ENCODE measurements at places on chromosomes 5 and 9. TPM values are rescaled to one million over a fixed set of nuclear protein-coding genes. Genes with fewer than 3 reads are reported as not detected.

- DNase-seq: no peak
Observed at GRCh38 chr9:68482548-68482947, 58.1 kb downstream of the TMEM252 start.

DNA sequence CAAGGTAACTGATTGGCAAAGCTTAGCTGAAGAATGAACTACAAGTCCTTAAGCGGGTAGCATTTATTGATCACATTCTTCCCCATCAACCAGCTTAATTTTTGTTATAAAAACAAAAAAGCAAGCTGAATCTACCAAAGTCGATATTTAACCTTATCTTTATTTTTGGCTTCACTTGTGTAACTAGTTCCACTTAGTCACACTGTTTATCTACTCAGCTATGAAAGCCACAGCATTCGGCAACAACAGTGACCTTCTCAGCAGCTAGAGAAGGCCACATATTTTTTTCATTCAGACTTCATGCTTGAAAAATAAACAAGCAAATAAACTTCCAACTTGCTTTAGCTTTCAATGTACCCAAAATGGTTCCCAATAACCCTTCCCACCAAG is 69.4 kb downstream of the KLHL3 start:
- no peak for DNase-seq

DNA sequence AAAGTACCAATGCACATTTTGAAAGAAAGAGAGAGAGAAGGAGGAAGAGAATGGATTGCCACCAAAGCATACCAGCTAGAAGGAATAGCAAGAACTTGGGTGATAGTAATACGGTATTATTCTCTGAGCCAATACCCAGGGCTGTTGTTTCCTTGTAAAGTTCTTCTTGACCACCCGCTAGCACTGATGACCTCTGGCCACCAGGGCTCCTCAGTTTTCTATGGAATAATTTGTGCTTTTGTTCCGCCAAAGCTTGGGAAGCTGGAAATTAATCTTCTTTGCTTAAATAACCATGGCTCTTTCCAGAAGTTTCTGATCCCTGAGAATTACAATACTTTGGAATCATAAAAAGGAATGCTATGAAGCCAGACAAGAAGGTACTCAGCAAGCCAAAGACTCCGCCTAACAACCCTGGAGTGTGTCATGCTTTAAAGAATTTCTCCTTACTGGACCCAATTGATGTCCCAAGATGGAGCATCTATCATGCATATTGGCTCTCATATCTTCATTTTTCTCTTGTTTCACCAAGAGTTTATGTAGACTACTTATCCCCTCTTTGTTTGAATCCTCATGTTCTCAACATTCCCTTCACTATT is 29.8 kb downstream of the OR2K2 start:
- DNase-seq: no peak

- DNase-seq: no peak
Observed at GRCh38 chr5:35354751-35355150, 124.5 kb upstream of the PRLR start.

DNA sequence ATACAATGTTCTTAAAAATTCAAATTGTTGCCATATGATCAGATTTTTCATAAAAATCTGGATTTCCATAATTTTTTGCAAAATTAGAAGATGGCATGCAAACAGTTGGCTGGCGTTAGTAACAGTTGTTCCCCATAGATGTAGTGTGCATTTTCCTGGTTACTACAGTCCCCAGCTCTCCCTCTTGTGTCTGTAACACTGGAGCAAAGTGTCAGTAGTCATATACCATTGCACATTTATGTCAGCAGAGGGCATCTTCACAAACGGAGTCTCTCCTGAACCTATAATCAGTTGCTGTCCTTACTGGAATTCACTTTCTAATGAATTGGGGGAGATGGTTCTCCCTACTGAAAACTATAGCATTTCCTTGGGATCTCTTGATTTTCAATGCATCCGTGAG is 44.7 kb upstream of the DMAC1 start:
- no peak for DNase-seq

DNA sequence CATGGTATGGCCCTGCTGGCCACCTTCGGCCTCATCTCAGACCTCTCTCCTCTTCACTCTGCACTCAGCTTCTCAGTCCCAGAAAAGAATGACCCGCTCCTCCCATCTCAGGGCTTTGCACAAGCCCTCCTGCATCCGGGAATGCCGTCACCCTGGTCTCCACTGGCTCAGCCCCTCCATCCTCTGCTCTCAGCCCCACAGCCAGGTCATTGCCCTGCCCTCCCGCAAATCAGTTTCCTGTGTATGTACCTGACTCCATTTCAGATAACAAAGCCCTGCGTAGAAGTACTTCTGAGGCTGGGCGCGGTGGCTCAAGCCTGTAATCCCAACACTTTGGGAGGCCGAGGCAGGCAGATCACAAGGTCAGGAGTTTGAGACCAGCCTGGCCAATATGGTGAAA is 28.9 kb upstream of the EEIG1 start:
- DNase-seq: no peak

DNA sequence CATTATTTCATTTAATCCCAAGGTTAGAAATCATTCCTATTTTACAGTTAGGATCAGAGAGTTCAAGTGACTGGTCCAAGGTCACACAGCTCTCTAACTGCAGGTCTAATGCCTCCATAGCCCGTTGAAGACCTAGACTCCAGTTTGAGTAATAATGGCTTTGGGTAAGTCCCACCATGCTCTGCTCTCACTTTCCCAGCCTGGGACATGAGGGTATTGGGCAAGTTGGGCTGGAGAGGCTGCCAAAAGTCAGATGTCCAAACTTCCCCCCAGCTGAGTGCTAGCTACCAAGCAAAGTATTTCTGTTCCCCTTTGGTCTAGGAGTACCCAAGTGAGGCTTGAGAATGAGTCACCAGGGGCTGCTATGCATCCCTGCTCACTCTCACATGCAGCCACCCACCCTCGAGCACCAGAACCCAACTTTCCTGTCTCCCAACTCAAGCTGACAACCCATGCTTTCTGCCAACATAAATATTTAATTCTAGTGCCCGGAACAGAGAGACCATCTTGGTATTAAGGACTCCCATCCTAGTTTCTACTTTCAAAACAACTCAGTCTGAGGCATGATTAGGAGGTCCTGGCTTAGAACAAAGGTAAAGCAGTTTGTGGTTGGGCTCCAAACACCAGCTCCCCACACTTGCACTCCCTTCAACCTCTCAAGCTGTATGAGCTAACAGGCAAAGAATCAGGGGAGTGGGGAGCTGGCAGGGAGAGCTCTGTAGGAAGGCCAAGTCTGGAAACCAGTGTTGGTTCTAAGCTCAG is 236.5 kb upstream of the TRIM32 start:
- DNase-seq: no peak

GRCh38 chr5:78056901-78057514 is 237.5 kb downstream of the AP3B1 start:
- no peak for DNase-seq

- DNase-seq: no peak
Observed at GRCh38 chr9:134064711-134065110, 3.1 kb downstream of the BRD3 start.

DNA sequence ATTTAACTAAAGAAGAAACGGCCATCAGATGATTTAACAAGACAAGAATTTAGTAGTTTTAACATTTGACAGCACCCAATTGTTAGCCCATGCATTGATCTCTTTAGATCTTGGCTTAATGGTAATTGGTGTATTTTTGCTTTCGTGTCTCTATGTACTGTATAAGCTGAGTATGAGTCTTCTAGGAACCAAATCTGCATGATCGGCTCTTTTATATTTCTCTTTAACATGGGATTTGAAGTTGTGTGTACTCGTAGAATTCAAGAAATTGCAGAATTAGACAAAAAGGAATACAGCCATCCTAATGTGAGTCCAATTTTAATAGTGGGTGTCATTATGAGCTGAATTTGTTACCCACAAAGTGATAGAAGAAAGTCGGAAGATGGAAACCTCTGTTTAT is 438.9 kb upstream of the WWC1 start:
- DNase-seq: no peak

DNA sequence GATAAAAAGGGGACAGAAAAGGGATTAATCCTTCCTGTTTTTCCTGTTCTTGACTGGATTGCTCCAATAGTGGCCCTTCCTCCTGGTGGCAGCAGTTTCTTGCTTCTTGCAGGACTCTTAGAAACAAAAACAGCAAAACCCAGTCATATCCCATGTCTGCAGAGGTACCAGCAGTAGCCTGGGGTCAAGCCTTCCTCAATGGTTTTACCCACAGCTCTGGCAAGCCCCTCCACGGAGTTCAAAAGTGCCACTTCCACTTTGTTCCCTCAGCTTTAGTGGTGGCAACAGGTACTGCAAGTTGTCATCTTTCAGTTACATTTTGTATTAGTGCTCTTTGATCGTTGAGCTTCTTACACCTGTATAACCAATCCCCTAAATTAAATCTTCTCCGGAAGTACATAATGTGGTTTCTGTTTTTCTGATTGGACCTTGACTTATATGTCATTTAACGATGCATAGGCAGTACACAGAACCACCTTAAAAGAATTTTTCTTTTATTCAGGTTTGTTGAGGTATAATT is 8.7 kb upstream of the RANBP6 start:
- DNase-seq: no peak

- no peak for DNase-seq
Observed at GRCh38 chr9:38339087-38339486, 53.4 kb upstream of the ALDH1B1 start.

- no peak for DNase-seq
Observed at GRCh38 chr5:179912386-179912785, 4.7 kb upstream of the TBC1D9B start.

DNA sequence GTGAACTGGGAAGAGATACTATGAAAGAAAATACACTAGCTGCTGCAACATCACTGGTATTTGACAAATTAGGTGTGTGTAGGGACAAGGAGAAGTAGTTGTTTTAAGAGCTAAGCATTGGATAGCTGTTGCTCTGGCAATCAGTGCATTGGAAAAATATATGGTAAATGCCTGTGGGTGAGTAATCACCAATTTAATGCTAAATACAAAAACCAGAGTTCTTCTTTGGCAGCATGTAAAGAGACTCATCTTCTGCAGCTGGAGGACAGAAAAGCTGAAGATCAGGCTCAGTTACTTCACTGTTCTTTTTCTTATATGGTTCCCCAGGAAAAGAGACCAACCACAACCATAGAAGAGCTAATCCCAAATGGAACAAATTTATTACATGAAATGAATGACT is 201.8 kb upstream of the MPDZ start:
- DNase-seq: no peak

GRCh38 chr5:150132740-150133139 is 22.9 kb downstream of the PDGFRB start:
- DNase-seq: no peak

GRCh38 chr5:3226196-3226920 is 369.3 kb upstream of the IRX1 start:
- peak; percentile 42 for DNase-seq

DNA sequence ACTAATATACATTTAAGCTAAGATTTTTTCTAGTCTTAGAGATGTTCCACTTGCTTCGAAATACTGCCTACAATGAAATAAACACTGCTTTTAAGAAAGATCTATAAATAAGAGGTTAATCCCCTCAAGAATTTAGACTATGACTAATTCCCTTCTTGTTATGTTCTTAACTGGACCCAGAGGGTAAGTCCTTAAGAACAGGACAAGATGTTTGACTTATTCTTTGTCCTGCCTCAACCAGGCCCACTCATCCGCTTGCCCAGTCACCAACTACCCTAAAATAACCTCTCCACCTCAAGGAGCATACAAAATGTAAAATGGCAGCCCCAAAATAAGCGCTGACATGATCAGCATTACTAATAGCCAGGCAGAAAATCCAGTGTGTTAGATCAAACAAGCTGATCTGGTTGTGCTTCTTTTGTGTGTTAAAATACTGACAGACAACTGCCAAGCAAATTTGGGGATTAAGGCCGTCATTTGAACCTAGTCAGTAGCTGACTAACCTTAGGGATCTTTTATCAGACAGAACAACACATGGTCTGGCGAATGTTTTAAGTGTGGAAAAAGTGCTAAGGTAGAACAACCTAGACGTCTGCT is 93.7 kb upstream of the SMC5 start:
- DNase-seq: no peak

GRCh38 chr5:132394667-132395259 is 25.3 kb downstream of the SLC22A5 start:
- DNase-seq: no peak

RALGDS gene
- total RNA-seq: 85.0 TPM

NR5A1 gene
- 1.2 TPM for total RNA-seq

SLC23A1 gene
- total RNA-seq: not detected

PCDHB13 gene
- total RNA-seq: 3.7 TPM

CDH9 gene
- not detected for total RNA-seq

Measured in vagina (tissue), 2 donors.